ENCODE measurements at places on chromosomes 7 and 10. TPM values are rescaled to one million over a fixed set of nuclear protein-coding genes. Genes with fewer than 3 reads are reported as not detected.

OR13A1 gene
- polyA plus RNA-seq, result not detected

UBN2 gene
- 0.67 TPM for polyA plus RNA-seq

SEMA3D gene
- polyA plus RNA-seq, result not detected

DNA sequence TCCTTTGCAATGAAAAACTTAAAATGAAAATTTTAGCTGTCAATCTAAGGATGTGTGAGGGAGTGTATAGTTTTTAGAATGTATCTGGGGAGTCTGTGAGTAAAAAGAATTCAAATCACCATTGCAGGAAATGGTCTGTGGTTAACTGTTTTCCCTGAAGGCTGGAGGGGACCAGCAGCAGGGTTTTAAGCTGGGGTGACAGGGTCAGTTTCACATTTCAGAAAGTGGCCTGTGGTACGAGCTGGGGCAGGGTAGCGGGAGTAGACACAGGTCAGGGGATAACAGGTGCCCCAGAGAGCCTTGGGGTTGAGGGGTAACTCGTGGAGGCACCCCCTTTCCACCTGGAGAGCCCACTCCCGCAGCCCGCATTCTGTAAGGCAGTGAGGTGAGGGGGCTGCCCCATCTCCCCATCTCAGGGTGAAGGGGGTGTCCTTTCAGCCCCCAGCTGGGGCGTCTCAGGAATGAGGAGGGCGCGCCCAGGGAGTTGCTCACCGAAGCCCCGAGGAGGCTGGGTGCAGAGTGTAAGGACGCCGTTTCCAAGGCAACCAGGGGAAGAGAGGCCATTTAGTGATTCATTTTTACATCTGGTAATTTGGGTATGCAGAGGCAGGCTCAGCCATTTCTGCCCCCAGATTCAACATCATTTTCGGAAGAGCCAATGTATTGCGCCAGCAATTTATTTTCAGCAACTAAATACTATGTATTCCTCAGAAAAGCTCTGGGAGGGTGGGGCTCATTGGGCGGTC is 168.9 kb downstream of the SLIT1 start:
- peak; percentile 13 for DNase-seq

DNA sequence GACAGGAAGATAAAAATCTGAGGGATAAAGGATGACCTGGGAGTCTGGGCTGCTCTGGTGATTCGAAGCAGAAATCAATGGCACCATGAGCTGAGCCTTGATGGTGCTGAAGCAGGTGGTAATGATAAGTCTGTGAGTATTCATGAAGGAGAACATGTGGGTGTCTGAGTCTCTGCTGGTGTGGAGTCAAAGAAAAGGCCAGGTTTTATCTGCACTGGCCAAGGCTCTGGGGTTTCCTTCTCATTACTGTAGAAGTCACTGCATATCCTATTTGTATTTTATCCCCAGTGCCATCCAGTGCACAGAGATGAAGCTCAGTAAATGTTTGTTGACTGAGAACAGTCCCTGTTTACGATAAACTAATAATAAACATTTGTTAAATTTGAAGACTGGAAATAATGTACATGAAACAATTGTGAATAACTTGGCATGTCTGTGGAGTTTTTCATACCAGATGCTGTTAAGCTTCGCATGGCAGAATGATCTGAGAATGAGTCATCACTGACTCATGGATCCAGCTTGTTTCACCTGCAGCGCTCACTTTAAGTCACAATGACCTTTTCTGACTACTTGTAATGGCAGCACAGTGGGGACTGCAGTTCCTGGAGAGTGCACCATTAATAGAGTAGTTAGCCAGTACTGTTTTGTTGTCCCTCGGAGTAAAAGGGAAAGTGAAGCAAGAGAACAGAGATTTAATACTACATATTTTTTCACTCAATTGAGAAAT is 538.5 kb downstream of the HTR7 start:
- DNase-seq, result no peak

GBX1 gene
- not detected for polyA plus RNA-seq

LEP gene
- not detected for polyA plus RNA-seq

ST7 gene
- 14.7 TPM for polyA plus RNA-seq

GRCh38 chr10:93218386-93218785 is 144.7 kb downstream of the CYP26A1 start:
- DNase-seq, result no peak

CHST15 gene
- 0.08 TPM for polyA plus RNA-seq

GRCh38 chr10:16679511-16679910 is 137.7 kb downstream of the RSU1 start:
- no peak for DNase-seq

GRCh38 chr10:57786850-57787750 is 480.6 kb downstream of the IPMK start:
- no peak for DNase-seq

- no peak for DNase-seq
Measured at GRCh38 chr10:111084366-111085255, 7.8 kb downstream of the ADRA2A start.

DNA sequence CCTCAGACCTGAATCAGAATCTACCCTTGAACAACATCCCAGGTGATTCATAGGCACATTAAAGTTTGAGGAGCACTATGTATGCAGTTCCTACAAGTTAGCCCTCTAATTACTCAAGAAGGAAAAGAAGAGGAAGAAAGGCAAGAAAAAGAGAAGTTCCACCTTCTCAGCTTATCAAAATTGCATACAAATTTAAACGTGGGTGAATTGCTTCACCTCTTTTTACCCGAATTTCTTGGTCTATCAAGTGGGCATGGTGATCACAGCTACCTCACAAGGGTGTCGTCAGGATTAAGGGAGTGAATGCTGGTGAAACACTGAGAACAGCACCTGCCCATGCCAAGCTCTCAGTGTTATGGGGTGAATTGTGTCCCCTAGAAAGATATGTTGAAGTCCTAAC is 43.8 kb upstream of the PAPSS2 start:
- DNase-seq, result no peak

GRCh38 chr10:120076996-120077706 is 184.6 kb downstream of the SEC23IP start:
- DNase-seq, result no peak

GRCh38 chr7:106772655-106773108 is 92.4 kb upstream of the PIK3CG start:
- DNase-seq, result no peak

SP4 gene
- 15.3 TPM for polyA plus RNA-seq

- no peak for DNase-seq
Measured at GRCh38 chr10:77193001-77193400, 444.6 kb downstream of the KCNMA1 start.

REEP3 gene
- 8.2 TPM for polyA plus RNA-seq

DNA sequence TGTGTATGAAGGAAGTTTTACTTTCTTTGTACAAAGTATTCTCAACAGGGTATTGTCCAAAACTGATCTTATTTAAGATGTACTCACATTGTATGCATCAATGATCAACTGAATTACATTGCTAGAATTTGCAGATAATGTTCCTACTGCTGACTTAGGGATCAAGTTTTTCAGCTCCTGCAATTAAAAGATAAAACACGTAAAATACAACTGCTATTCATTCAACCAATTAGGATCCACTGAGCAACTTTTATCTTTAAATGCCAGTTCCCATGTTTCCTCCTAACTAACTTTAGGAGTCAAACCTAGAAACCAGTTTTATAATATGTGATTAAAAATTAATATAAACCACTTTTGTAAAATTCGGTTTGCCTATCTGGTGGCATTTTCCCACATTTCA is 35.9 kb downstream of the ITGB1 start:
- no peak for DNase-seq

DNA sequence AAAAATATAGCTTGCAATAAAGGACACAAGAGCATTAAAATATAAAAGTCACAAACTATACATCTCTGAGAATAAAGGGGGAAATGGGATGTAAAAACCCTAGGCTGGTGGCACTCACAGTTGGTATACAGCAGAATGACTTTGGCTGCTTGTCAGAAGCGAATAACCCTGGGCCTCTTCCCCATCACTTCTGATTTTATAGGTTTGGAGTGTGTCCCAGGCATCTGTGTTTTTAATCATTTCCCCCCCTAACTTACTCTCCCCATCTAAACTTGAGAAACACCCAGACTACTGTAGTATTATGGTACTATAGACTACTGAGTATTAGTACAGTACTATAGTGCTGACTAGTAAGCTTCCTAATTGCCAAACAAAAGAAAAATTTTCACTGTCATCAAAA is 1.8 kb upstream of the RPA3 start:
- DNase-seq, result no peak

PLAU gene
- not detected for polyA plus RNA-seq

- DNase-seq, result no peak
Measured at GRCh38 chr10:25959540-25960232, 25.7 kb downstream of the MYO3A start.

STOX1 gene
- not detected for polyA plus RNA-seq

DNA sequence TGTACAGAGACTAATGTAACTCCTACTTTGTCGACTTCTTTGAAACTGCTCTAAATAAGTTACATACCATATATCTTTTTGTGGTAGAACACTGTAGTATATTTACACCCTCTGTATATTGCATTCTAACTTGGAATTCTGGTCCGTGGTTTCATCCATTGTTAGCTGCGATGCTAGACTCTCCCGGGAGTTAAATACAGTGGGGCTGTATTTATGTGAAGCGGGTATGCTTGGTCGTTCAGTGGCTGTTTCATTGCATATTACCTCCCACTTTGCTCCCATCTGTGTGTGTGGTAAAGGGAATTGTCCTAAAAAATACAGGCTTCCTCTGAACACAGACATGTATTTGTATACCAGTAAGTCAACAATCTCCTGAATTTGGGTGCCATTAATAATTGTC is 231.1 kb downstream of the SLC25A13 start:
- DNase-seq, result no peak

DNA sequence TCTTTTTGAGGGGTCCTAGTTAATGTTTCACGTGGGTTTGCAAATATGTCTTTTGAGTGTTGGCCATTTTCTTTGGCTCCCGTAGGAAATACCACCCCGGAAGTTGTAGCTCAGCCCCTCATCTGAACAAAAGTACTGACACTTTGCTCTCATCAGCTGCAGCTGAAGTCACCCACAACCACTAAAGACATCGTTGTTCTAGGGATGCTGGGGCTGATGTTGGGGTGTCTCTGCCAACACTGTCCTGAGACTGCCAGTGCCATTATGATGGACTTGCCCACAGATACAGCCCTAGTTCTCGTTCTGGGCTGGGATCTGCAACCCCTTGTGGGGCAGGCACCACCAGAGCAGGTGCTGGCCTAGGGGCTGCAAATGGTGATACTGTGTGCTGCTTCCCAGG is 82.6 kb upstream of the ARHGAP21 start:
- no peak for DNase-seq

KAT6B gene
- polyA plus RNA-seq, result 20.2 TPM

Measured in immature natural killer cell (primary cell).